ENCODE measurements at places on chromosomes 16 and 17. TPM values are rescaled to one million over a fixed set of nuclear protein-coding genes. Genes with fewer than 3 reads are reported as not detected.

DNA sequence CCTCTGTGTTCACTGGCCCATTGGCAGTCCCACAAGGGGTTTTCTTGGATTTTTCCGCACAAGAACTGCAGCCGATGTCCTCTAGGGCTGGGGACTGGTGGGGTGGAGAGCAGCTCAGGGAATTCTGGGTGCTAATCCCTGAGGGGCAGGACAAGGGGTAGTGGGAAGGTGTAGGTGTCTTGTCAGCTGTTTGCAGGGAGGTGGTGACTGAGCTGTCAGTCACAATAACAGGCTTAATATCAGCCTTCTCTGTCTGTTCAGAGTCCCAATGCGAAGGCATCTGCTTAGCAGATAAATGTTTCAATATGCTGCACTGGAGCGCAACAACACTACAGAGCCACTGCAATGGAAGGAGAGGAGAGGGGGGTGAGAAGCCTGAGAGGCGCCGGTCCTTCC lies 10.1 kb upstream of the DHRS13 start:
- DNase-seq = no peak

DNA sequence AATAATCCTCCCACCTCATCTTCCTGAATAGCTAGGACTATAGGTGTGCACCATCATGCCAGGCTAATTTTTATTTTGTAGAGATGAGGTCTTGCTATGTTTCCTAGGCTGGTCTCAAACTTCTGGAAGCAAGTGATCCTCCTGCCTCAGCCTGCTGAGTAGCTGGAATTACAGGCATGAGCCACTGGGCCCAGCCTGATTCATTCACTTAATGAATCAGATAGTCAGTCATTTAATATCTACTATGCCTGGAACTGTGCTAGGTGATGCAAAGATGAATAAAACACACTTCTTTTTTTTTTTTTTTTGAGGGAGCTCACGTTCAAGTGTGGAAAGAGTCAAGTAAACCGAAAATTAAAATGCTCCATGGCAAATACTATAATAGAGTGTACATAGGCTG lies 39.4 kb downstream of the EFCAB13 start:
- no peak for DNase-seq

- no peak for DNase-seq
Observed at GRCh38 chr16:28538733-28539596, at the start of gene NUPR1. TSS of gene NUPR1 (minus strand) at chr16:28538974. CDS start at chr16:28538907, 67 bp downstream.

- no peak for DNase-seq
Observed at GRCh38 chr16:12063004-12063395, 86.5 kb downstream of the SNX29 start.

GRCh38 chr16:85640585-85640984 lies 27.5 kb downstream of the GSE1 start:
- DNase-seq = no peak

CSNK2A2 gene
- total RNA-seq = 118 TPM

AGRP gene
- not detected for total RNA-seq
